ENCODE measurements at places on chromosomes 5 and 9. TPM values are rescaled to one million over a fixed set of nuclear protein-coding genes. Genes with fewer than 3 reads are reported as not detected.

Gene HAVCR2
- 1.1 TPM for polyA plus RNA-seq

Gene SOX30
- polyA plus RNA-seq: not detected

Gene PRR16
- polyA plus RNA-seq: 1.7 TPM

Gene PTGS1
- 0.17 TPM for polyA plus RNA-seq

Gene CKS2
- 48.5 TPM for polyA plus RNA-seq

Gene SNCAIP
- 25.6 TPM for polyA plus RNA-seq

Gene PCSK5
- polyA plus RNA-seq: 2.5 TPM

Gene NUTM2G
- 0.18 TPM for polyA plus RNA-seq

Gene MAP1B
- 234 TPM for polyA plus RNA-seq

Gene MYMK
- polyA plus RNA-seq: not detected

Gene F2RL1
- polyA plus RNA-seq: 0.12 TPM

Gene IFNA2
- not detected for polyA plus RNA-seq

Gene PCDHB2
- polyA plus RNA-seq: 105 TPM

Gene RASGRF2
- 0.42 TPM for polyA plus RNA-seq

Gene ALDOB
- not detected for polyA plus RNA-seq

Gene PIP5K1B
- polyA plus RNA-seq: 0.72 TPM

Gene ARID3C
- polyA plus RNA-seq: 2.8 TPM

Gene GMCL2
- not detected for polyA plus RNA-seq

All from neural cell (in vitro differentiated cells).